Activated CD4-positive, alpha-beta T cell treated with anti-CD3 and anti-CD28 coated beads for 48 hours (primary cell): ENCODE measurements at places on chromosomes 12 and 14.
A peak's percentile ranks its signal among the peaks of the same experiment; 100 is the strongest.

- no peak for DNase-seq
Observed at GRCh38 chr14:24607081-24607480, 2.4 kb downstream of the GZMH start.

GRCh38 chr12:132451172-132451835, 38.6 kb upstream of the FBRSL1 start:
- DNase-seq: no peak

DNA sequence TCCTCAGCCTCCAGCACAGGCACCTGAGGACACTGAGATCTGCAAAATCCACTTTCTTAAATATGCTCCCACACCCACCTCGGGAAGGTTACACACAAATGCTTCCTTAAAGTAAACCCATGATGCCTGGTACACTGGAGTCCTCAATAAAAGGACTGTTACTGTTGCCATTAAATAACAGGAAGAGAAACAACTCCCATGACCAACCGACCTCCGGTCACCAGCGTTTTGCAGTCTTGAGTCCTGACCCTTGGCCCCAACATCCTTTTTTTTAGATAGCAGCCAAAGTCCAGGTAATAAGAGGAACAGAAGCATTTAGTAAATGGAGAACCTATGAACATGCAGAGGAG, 42.4 kb downstream of the ITPK1 start:
- DNase-seq: no peak

GRCh38 chr12:12714276-12715021, 2.7 kb upstream of the CDKN1B start:
- peak; percentile 63 for DNase-seq

GRCh38 chr12:120000556-120000955, 11.5 kb downstream of the BICDL1 start:
- no peak for DNase-seq

DNA sequence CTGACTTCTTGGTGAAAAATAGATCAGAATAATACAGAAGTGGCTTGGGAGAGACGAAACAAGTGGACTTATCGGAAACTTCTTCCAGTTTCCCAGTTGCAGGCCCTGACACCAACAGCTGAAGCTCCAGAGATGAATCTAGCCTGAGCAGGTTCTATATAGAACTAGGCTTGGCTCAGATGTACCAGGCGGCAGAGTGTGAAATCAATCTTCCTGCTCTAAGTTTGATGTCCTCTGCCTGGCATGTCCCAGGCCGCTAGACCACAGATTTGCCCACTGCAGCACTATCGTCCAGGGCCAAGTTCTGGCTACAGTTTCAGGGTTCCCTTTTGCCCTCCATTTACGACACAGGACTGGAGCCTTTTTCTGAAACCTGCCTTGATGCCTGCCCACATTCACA, 91.3 kb upstream of the PLEKHA5 start:
- DNase-seq: no peak

DNA sequence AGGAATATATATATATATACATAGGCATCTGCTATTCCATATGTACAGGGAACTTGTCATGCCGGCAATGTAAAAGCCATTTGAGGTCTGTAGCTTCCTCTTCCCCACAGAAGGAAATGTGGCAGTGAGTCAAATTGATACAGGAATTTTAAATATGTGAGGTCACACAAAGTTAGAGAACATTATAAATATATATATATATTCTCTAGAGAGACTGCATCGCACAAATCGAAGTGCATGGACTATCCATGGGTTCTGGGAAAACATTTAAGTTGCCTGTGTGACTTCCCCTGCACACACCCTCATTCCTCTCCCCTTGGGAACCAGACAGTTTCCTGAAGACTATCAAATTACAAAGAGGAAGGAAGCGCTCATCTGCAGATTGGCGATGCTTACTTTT, 100.9 kb upstream of the CCDC91 start:
- no peak for DNase-seq

- DNase-seq: peak; percentile 67
Observed at GRCh38 chr12:123269395-123269892, 2.2 kb downstream of the CDK2AP1 start.

- no peak for DNase-seq
Observed at GRCh38 chr12:131445184-131445774, 265.6 kb upstream of the SFSWAP start.

GRCh38 chr12:118866346-118866745, 115.0 kb upstream of the SRRM4 start:
- DNase-seq: no peak

DNA sequence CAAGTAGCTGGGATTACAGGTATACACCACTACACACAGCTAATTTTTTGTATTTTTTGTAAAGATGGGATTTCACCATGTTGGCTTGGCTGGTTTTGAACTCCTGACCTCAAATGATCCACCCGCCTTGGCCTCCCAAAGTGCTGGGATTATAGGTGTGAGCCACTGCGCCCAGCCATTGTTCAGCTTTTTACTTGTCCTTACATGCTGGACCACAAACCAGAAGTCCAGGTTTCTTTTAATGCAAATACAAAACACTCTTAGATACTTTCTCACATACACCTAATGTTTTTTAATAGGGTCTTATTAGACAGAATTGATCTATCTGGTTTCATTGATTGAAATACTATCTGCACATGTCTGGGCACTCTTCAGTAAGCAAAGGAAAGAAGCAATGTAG, 40.5 kb downstream of the BTG1 start:
- no peak for DNase-seq

- no peak for DNase-seq
Observed at GRCh38 chr12:124920353-124920935, 6.0 kb upstream of the UBC start.

- DNase-seq: no peak
Observed at GRCh38 chr12:87778065-87778464, 251.1 kb downstream of the C12orf50 start.

DNA sequence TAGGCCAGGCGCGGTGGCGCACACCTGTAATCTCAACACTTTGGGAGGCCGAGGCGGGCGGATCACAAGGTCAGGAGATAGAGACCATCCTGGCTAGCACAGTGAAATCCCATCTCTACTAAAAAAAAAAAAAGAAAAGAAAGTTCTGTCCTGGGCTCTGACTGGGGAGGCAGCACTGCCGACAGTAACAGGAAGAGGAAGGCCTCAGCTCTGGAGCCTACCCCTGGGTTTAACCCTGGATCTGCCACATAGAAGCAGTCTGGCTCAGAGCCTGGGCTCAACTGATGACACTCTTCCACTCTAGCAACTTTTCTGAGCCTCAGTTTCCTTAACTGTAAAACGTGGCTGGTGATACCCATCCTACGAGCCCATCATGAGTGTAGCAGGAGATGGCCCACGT, 60.5 kb downstream of the ACTN1 start:
- DNase-seq: no peak

DNA sequence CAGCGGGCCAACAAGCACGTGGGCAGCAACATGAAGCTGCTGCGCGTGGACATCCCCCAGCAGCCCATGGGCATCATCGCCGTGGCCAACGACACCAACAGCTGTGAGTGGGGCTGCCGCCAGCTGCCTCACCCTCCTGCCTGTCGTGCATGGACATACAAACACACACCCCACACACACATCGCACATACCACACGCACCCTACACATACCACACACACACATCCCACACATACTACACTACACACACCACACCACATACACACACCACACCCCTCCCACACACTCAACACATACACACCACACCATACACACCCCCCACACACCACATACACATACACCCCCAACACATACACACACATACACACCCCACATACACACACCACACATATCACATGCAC, 25.2 kb upstream of the NXPH4 start:
- DNase-seq: no peak

- no peak for DNase-seq
Observed at GRCh38 chr14:97944380-97944779, 1147.2 kb downstream of the VRK1 start.

DNA sequence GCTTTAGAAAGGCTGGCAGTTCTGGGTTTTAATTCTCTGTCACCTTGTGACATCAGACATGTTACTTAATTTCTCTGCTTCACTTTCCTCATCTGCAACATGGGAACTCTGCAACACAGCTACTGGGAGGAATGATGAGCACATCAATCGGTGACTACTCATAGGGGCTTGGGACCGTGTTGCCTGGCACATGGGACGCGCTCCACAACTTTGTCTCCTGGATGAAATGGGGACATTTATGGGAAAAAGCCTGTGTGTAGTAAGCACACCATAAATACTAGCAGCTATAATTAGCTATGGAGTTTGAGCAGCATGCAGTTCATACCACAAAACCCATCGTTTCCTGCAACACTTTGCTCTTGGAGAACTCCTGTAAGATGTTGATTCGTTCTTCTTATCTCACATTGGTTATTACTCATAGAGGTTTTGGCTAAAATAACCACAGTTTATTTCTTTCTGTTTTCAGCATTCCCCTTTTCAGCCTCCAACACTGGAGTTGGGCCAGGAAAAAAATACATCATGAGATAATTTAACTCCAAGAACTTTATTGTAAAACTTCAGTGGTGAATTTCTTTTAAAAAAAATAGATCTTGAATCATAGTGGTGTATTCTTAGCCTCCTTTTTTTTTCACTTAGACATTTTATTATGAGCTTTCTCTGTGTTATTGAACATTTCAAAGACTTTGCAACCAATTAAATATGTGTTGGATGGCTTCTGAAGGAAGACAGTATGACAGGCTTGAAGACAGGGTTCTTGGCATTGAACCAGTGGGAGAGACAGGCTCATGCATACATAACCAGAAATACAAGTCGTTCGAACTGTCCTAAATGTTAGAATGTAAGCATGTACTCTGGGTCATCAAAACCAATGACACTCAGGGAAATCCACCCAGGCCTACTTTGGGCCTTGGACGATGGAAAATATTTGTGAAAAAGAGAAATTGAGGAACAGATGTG, 72.7 kb downstream of the RIN3 start:
- DNase-seq: no peak

DNA sequence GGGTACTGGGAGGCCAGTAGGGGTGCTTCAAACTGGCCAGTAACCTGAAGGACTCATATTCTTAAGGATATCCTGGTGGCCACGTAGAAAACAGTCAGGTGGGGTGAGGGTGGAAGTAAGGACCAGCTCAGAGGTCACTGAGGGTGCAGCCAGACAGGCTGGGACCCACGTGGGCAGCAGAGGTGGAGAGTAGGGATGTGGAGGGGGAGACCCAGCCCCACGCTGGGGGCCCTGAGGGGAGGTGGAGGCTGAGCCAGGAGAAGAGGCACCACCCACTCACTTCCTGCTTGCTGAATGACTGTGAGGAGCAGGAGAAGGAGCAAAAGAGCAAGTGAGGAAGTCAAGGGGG, 12.6 kb upstream of the SERPINA3 start:
- no peak for DNase-seq

GRCh38 chr14:83294941-83295340, 1761.3 kb upstream of the SEL1L start:
- DNase-seq: no peak

DNA sequence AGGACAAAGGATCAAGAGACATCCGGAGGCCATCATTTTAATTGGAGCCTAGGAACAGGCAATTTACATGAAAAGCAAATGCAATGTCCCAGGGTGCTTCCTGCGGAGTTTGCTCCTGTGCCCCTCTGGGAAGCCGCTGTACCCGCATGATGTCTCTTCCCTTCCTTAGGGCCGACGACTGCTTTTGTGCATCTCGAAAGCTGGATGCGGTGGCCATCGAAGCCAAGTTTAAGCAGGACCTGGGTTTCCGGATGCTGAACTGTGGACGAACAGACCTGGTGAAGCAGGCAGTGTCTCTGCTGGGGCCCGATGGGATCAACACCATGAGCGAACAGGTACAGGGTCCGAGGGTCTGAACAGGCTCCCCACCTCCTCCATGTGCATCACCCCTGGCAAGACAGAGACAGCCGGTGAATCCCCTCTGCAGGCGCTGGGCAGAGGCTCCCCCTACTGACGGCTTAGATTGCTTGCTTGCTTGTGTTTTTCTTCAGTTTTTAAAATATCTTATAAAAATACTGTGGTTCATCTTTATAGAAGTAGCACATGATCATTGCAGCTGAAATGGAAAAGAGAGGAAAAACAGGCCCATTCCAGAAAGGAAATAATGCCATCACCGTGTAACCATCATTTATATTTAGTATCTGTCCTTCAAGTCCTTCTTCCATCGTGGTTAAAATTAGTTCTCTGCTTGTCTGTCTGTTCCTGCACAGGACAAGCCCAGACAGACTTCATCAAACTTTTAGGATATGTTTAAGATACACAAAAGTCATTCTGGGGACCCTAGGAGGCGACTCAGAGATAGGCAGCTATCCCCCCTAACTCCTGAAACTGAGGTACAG, 75.4 kb upstream of the PWP1 start:
- DNase-seq: peak; percentile 44

DNA sequence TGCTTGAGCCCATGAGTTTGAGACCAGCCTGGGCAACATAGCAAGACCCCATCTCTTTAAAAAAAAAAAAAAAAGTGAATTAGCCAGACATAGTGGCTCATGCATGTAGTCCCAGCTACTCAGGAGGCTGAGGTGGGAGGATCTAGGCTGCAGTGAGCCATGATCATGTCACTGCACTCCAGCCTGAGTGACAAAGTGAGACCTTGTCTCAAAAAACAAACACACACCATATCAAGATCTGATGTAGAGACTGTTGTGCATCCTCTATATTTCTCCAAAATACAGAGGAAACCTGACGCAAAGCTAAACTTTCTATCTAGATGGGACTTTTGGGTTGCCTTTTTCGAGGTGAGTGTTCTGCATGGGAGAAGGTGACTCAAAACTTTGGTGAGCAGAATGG, 77.4 kb upstream of the SLC8A3 start:
- no peak for DNase-seq

- DNase-seq: no peak
Observed at GRCh38 chr12:62103748-62104147, 156.5 kb upstream of the USP15 start.

GRCh38 chr12:89752341-89752740, 43.7 kb upstream of the ATP2B1 start:
- no peak for DNase-seq

DNA sequence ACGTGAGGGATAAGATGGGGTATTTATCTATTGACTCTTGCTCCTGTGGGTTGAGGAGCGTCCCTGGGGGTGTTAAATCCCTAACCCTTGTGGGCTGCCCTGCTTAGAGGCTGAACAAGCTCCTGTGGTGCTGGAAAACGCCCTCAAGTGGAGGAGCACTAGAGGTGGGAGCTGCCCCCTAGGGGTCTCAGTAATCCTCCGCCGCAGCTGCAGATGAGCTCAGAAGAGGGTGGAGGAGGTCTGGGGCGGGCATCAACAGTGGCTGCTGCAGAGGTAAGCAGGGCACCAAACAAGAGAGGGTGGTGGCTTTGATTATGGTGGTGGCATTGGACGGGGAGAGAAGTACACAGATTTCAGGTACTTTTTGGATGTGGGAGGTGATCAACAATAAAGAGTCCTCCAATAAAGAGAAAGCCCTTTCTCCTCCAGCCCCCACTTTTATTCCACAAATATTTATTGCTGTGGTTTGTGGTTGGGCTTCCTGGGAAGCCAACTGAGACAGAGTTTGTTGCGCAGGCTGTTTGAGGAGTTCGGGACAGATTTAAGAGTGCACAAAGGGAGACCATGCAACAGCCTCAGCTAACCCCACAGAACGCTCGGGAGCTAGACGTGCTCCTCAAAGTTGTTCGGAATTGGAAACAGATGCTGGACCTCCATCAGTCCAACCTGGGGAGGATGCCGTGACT, 179.9 kb downstream of the ADCK1 start:
- DNase-seq: no peak

GRCh38 chr12:83136411-83136810, 449.7 kb downstream of the TMTC2 start:
- no peak for DNase-seq
